NCI-H774 (cell line): ENCODE measurements at places on chromosomes 3 and 15.

DNA sequence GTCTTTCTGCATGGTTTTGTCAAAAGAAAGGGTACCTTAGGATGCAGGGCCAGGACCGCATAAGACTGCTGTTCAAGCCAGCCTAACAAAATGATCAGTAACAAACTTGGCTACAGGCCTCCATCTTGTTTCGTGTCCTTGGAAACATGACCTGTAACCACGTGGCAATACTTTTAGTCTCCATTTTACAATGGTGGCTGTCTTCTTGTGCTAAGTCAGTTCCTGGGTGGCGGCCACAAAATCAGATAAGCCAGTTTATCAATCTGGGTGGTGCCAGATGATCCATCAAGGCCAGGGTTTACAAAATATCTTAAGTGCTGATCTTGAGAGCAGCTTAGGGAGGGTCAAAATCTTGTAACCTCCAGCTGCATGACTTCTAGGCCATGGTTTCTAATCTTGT, 57.1 kb upstream of the GK5 start:
- DNase-seq: no peak

DNA sequence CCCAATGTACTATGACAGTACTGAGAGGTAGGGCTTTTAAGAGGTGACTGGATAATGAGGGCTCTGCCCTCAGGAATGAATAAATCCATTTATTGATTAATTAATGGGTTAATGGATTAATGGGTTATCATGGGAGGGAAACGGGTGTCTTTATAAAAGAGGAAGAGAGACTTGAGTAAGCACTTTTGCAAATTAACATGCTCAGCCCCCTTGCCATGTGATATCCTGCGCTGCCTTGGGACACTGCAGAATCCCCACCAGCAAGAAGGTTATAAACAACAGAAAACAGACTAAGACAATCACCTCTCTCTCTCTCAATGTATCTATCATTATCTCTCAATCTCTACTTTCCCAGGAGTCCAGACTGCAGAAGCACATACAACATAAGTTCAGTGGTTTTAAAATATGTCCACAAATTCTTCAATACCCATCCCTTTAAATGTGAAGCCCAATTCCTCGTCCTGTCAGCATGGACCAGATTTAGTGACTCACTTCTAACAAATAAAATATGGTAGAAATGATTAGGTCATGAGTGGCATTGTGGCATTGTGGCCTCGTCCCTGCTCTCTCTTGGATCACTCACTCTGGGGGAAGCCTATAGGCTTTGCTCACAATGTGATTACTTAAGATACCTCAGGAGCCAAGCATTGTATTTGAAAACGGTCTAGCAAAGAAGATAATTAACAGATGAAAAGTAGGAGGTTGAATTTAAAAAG, 40.0 kb upstream of the IL12A start:
- DNase-seq: no peak

DNA sequence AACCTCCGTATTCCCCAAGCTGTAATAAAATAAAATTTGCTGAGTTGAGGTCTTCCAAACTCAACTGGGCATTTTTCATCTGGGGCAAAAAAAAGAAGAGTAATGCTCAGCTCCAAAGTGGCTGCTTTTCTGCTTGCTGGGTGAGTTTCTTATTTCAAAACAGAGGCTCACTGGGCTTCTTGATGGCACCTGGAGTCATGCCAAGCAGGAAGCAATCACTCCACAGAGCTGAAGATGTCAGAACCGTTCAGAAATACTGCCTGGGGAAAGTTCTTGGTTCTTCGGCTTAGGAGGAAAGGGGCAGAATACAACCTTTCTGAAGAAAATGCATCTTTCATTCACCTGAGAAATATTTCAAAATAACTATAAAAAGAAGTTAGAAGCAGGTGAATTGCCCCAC, 4.1 kb downstream of the CCR9 start:
- DNase-seq: no peak

DNA sequence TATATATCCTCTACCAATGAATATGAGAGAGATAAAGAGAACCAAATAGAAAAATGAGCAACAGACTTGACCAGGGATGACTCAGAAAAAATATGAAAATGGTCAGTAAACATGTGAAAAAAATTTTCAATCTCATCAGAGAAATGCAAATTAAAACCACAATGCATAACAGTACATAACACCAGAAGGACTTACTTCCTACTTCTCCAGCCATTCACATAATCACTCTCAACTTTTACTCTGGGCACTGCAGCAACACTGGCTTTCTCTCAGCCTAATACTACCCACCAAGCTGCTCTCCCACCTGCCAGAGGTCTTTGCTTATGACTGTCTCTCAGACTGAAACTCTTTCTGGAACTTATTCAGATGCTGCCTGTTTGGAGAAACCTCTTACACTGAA, 49.4 kb downstream of the DPH6 start:
- no peak for DNase-seq

DNA sequence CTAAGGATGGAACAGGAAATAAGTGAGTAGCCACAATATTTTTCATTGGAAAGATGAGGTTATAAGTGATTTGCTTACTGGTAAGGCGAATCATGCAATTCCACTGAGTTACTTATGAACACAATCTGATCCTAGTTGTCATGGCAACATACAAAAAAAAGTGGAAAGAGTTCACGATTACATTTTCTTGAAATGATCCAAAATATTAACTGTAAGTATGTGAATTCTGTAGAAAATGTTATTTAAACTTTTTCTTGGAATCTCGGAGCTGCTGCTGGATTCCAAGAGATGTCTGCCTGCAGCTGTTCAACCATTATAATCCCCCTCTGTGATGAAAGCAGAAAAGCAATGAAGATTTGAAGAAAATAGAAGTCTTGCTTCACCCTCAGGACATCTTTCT, 120.5 kb downstream of the KBTBD8 start:
- no peak for DNase-seq
